ENCODE measurements at places on chromosomes 3 and 15.

DNA sequence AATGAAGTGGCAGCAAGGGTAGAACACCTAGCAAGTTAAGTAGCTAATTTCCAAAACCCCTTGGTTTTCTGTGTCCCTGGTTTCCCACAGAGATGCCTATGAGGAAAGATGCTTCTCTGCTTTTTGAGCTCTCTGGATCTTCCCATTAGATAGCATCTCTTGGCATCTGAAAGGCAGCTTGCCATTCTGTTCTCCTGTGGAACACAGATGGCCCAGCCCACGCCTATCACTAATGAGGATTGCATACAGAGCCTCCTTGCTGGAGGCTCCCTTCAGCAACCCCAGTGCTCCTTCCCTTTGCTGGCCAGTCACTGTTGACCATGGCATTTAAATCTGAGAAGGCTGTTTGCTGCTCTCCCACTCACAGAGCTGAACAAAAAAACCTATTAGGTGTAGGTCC is 34.4 kb upstream of the ETV5 start:
- no peak for DNase-seq

GRCh38 chr15:39417366-39418134 is 163.3 kb upstream of the THBS1 start:
- no peak for DNase-seq

DNA sequence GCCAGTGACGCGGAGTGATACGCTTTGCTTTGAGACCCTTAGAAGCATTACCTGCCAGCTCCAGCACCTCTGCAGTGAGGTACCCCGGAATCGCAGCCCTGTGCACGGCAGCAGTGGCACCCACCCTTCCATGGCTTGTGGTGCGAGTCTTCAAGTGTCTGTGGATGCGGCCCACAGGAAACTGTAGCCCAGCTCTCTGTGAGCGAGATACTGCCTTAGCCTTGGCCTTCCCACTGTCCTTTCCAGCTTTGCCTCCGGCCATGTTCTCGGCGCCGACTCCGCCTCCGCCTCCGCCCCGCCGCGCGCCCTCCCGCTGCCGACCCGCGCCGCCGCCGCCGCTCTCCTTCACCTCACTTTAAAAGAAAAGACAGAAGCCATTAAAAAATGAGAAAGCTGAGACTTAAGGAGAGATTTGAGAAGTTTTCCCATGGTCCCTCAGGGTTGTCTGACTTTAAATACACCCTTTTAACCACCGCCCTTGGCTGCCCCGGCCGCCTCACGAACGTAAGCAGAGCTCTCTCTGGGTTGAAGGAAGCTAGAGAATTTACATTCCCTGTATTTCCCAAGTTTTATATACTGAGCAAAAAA is 78.5 kb upstream of the FAM174B start:
- no peak for DNase-seq

GRCh38 chr3:30457726-30458125 is 148.7 kb upstream of the TGFBR2 start:
- DNase-seq: no peak

- no peak for DNase-seq
Measured at GRCh38 chr3:51568036-51568435, 29.5 kb downstream of the RAD54L2 start.

GRCh38 chr3:23966328-23966727 is 21.2 kb downstream of the NR1D2 start:
- DNase-seq: no peak

DNA sequence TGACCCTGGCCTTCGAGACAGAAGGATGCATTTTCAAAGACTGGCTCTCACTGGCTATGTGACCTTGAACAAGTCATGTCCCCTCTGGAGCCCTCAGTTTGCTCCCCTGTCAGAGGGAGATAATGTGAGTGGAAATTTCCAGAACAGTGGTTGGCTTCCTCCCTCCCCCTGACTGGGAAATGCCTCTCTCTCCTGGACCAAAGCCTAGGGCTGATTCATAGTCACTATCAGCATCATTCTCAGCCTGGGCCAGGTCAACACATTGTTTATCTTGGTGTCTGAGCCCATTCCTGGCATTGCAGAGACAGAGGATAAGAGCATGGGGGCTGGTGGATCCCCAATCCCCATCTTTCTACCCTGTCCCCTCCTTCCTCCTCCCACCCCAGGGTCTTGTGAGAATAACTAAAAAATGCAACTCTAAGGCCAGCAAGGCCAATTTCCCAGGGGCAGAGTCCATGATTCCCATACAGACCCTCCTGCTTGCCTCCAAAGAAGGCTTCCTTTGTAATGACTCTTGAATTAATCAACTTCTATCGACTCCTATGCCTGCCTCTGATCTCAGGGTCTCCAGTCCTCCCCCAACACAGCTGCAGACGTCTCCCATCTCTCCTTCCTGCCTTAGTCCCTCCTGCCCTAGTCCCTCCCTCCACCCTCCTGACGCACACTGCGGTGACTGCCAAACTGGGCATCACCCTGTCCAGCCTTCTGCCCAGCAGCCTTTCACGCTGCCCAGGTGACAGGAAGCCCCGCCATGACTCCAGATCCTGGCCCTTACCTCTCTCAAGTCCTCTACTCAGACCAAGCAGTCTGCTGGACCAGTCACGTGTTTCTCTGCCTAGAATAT is 35.4 kb upstream of the CORO2B start:
- no peak for DNase-seq

- no peak for DNase-seq
Measured at GRCh38 chr3:173401369-173401768, 3.8 kb downstream of the NLGN1 start.

GRCh38 chr15:55256281-55257011 is 33.2 kb downstream of the RAB27A start:
- DNase-seq: no peak

DNA sequence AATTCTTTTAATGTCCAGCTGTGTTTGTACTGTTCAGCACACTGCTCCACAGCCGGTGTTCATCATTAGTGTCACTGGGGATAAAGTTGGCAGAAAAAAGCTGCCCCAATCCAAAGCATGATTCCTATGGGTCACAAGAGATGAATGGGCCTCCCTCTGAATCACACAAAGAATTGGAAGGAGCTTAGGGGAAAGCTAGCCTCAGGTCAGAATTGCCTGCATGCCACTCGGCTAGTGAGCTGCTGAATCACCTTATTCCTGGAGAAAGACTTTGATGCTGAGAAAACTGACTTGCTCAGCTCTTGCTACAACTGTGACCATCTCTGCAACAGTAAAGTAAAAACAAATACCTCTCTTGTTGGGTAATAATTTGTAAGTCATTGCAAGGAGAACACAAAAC is 3.5 kb downstream of the CCK start:
- DNase-seq: no peak

- DNase-seq: no peak
Measured at GRCh38 chr15:82539691-82540054, 584 bp downstream of the RPS17 start.

GRCh38 chr3:122322095-122323075 is 2.7 kb upstream of the CSTA start:
- peak; percentile 14 for DNase-seq

DNA sequence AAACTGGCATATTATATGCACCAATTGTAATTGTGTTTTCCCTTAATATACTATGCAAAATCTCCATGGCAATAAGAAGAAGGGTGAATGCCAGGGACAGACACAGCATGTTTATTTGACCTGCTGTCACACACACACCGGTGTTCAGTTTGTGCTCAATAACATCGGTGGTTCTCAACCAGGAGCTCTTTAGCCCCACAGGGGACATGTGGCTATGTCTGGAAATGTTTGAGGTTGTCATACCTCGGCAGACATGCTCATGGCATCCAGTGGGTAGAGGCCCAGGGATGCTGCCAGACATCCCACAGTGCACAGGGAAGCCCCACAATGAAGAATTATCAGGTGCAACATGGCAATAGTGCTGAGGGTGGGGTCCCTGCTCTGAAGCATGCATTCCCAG is 38.2 kb downstream of the GLB1 start:
- no peak for DNase-seq

GRCh38 chr15:35104526-35105147 is 19.5 kb upstream of the NANOGP8 start:
- no peak for DNase-seq

- no peak for DNase-seq
Measured at GRCh38 chr3:143510601-143511000, 337.7 kb downstream of the SLC9A9 start.

DNA sequence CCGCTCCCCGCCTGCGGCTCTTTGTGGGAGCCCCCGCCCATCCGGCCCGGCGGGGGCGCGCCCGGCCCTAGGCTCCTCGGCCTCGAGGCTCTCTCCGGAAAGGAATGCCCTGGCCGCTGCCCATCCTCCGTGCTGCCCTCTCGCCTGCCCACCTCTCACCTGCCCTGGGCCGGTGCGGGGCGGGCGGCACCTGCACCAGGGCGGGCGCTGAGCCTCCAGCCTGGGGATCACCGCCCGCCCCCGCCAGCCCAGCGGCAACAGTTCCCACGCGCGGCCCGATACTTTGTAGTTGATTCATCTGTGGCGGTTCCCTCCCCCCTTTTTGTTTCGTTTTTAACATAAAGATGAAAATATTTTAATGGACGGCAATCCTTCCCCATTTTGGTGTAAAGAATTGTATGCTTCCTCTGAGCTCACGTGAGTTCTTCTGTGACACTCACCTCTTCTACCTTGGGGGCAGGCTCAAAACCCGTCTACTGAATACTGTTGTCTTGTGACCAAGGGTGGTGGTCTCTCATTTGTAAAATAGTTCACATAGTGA is 1.9 kb downstream of the KLF13 start:
- DNase-seq: peak; percentile 89

Measured in activated naive CD4-positive, alpha-beta T cell treated with anti-CD3 and anti-CD28 coated beads, Interleukin-2, amount 50 U/mL, for 16 hours (primary cell).